ENCODE measurements at places on chromosomes 3 and 15.

- no peak for DNase-seq
Observed at GRCh38 chr3:132001036-132001435, 33.8 kb downstream of the CPNE4 start.

DNA sequence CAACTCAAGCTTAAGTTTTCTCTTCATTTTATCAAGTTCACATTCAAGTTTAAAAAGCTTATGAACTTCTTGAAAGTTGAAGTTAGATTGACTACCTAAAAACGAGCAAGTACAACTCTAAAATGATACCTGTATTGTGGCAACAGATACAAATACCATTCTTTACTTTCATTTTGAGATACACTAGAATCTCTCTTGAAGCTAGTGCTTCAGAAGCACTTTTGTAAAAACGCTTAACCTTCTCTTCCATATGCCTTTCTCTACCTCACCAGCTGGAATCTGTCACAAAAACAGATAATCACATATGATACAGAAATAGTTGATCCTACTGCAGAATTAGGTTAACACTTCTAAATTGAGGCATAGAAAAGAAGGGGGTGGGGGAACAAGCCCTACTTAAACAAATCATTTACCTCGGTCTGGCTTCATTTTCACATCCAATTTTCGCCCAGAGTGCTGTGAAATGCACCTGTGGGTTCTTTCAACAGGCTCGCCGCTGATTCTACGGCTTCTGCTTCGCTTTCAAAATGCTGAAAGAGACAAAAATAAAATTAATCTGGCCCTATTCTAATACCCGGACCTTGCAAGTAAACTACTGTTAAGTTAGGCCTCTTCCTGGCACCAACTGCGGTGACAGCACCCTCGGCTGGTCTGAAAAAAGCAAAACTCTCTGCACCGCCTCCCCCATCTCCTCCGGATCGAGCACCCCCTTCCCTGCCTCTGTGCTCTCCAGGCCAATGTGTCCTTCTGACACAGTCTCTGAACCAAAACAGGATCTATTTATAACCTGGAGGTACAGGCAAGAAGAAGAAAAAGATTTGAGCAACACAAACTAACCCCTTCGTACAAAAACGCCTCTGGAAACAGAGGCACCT lies 1.4 kb downstream of the ATOSA start:
- DNase-seq, result peak; percentile 51

GRCh38 chr15:90451053-90451850 lies 63.2 kb downstream of the IQGAP1 start:
- DNase-seq, result no peak

GRCh38 chr3:13867732-13868131 lies 12.1 kb downstream of the WNT7A start:
- no peak for DNase-seq

GRCh38 chr3:158737976-158738615 lies 5.8 kb upstream of the RARRES1 start:
- DNase-seq, result no peak

DNA sequence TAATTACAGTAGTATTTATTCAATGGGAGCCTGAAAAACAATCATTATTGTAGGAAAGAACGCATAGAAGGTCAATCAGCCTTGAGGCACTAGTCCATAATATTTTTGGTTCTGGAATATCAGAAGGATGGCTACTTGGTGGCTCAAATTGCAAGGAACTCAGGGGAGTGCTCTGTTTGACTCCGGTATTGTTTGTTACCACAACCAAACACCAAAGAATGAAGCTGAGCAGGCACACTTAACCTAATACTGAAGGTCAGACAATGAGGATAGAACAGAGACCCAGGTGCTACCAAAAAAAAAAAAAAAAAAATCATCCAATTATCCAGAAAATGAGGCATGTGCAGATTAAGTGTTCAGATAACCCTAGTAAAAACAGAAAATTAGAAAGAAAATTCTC lies 11.1 kb upstream of the SATB1 start:
- no peak for DNase-seq

DNA sequence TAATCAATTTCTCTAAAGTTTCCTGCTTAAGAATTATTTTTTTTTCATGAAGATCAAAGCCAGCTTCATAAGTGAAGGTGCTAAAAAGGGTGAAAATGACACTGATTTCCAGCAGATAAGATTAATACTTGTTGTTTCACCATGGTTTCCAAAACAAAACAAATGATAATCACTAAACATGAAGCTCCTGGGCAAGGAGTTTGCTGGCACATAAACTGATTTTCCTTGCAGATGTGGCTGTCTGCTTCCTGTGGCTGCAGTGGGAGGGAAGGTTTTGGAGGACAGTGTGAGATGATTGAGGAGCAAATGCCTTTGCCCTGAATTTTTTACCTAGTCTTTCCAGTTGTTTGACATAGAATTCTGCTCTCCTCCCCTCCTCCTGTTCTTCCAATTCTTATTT lies 228.8 kb downstream of the DIPK2A start:
- DNase-seq, result no peak

- DNase-seq, result no peak
Observed at GRCh38 chr15:81068516-81068915, 65.6 kb upstream of the CFAP161 start.

- no peak for DNase-seq
Observed at GRCh38 chr15:39736412-39737195, 46.0 kb downstream of the FSIP1 start.

GRCh38 chr15:66133247-66133885 lies 120.2 kb downstream of the MEGF11 start:
- no peak for DNase-seq

DNA sequence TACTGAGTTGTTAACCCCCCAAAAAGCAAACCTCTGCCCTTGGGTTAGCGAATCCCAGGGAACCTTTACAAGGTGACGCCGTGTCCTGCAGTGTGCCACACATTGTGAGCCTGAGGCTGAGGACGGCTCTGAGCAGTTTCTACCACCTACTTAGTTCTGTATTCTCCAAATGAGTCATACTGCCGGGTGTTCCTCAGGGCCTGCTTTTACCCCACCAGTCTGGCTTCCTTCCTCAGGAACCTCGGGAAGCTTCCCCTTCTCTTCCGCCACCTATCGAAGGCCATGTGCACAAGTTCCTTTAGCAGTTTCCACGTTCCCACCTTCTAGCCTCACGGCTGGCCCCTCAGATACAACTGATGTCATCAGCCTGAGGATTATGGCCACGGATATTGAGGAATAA lies 384.0 kb upstream of the TPM1 start:
- no peak for DNase-seq

GRCh38 chr3:140904521-140904920 lies 37.1 kb upstream of the SLC25A36 start:
- no peak for DNase-seq

- DNase-seq, result peak; percentile 46
Observed at GRCh38 chr3:39147711-39148434, 5.5 kb downstream of the CSRNP1 start.

GRCh38 chr3:69020424-69020823 lies 6.9 kb upstream of the EOGT start:
- no peak for DNase-seq

GRCh38 chr15:78946493-78946892 lies 1.6 kb upstream of the CTSH start:
- DNase-seq, result no peak

DNA sequence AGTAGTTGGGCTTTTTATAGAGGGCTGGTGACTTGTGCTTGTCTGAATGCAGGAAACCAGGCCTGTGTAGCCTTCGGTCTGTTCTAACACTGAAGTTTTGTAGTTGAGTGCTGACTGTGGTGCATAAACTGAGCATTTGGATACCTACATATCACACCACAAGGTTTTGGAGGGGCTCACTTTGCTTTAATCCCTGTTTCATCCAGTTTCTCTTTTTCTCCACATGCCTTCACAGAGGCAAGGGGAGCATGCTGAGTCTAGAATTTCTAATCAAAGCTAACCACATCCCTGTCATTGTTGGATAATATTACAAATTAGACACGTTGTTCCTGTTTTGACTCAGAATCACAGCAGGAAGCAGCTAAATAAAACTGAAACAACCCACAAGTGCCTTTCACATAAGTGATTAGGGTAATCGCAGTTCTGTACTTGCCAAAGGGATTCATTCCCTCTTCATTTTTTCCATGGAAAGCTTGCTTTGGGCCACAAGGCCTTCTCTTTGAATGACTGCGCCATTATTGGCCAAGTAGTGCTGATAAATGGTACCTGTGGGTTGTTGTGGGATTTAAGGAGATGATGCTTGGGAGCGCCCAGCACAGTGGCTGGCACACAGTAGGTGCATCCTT lies 48.9 kb downstream of the TGFBR2 start:
- DNase-seq, result no peak

DNA sequence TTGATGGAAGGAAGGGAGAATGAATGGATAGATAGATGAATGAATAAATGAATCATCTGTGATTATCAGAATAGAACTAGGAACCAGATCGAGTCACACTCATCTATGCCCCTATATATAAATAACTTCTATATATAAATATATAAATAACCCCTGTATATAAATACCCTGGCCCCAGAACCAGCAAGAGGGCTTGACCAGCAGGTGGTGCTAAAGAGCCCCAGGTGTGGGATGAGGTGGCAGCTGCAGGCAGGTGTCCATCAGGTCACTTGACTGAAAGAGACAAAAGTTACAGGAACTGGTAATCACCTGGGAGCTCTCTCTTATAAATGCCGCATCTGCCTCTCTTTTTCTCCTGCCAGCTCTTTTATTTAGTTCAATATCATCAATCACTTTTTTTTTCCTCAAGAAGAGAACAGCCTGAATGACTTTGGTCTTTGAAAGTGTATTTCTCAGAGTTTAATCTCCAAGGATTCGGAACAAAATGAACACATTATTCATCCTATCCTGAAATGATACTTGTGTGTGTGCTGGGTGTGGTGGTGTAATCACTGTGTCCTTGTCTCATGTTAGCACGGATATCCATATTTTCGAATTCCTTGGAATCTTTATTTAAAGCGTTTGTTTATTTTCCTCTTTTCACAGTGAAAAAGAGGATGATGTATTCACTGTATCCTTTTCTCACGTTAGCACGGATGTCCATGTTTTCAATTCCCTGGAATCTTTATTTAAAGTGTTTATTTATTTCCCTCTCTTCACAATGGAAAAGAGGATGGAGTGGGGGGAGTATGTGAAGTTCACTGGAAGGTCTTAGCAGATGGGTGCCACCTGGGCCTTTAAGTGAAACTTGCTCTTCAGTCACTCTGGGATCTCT lies 35.4 kb upstream of the ATG7 start:
- DNase-seq, result peak; percentile 73

- no peak for DNase-seq
Observed at GRCh38 chr15:73897441-73898261, 24.3 kb downstream of the TBC1D21 start.

GRCh38 chr3:190099099-190099498 lies 21.6 kb downstream of the P3H2 start:
- no peak for DNase-seq

GRCh38 chr3:187281191-187281714 lies 10.3 kb downstream of the MASP1 start:
- DNase-seq, result no peak

GRCh38 chr3:35817216-35817615 lies 177.9 kb downstream of the ARPP21 start:
- no peak for DNase-seq

DNA sequence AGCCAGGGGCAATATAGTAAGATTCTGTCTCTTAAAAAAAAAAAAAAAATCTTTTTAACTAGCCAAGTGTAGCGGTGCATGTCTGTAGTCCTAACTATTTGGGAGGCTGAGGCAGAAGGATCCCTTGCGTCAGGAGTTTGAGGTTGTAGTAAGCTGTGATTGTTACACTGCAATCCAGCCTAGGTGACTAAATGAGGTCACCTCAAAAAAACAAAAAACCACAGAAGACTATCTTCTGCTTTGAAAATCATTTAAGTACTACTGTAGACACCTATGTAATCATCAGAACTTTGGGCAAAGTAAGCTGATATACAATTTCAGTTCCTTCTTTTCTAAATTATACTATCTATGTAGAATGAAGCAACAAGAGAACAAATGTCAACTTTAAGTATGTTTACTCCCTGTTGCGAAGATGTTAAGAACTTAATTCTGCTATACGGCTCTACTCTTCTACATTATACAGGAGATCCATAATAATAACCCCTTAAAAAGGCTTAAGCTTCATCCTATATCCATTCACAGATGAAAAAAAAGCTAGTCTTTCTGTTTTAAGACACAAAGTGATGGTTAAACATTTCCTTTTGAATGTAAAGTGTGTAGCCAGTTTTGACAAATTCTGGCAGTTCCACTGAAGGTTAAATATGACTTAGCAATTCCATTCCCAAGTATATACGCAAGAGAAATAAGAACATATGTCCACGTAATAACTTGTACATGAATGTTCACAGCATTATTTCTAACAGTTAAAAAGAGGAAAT lies 15.2 kb downstream of the DAZL start:
- DNase-seq, result no peak

- DNase-seq, result no peak
Observed at GRCh38 chr15:34886134-34886533, 83.4 kb downstream of the AQR start.

- no peak for DNase-seq
Observed at GRCh38 chr3:14455571-14456317, 53.3 kb downstream of the SLC6A6 start.

DNA sequence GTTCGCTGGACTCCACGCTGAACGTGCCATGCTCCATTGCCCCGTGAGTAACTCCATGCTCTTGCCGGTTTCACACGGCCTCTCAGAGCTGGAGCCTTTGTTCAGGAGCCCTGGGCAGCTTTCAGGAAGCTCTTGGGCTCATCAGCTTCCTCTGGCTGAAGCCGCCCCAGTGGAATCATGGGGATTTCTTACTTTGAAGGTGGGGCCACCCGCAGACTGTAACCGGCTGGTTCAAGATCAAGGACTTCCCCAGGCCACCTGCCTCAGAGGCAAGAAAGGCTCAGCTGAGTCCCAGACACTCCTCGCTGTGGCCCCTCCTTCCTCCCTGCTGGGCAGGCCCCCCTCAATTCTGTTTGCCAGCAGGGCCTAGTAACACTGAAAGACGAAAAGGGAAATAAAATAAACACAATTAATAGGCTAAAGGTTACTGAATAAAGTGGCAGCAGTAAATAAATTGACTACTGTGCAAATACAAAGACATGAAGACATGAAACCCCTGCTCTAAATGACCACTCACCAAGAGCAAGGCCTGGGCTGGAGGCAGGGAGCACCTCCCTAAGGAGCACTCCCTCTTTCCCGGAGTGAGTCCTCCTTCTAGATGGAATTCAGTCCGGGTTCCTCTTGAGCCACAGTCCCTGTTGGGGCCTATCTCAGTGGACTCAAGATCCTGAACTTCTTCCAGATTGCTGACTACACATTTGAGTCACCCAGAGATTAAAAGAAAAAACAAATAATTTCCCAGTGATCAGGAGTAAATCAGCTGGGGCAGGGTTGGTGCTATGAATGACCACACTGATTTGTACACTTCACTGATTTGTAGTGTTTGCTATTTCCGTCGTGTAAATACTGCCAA lies 51.0 kb downstream of the ZDHHC19 start:
- DNase-seq, result no peak

GRCh38 chr15:59327942-59328341 lies 44.7 kb downstream of the MYO1E start:
- DNase-seq, result no peak
